ENCODE measurements at places on chromosomes 2 and 18.
A peak's percentile ranks its signal among the peaks of the same experiment; 100 is the strongest.

DNA sequence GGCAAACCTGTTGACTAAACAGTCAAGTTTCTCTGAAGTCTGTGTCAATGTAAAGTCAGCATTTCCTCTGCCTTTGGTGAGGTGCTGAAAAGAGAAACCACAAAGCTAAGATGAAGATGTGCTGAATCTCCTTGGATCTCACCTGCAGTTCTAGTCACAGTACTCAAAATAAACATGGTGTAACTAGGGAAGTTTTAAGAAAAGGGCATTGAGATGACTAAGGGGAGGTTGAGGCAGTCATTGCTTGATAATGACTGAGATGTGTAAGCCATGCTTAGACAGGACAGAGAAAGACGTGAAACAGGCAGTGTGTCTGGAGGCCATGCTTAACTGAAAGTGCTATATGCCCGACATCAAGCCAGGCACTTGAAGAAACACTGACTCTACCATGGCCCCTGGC is 1010.0 kb upstream of the CELF4 start:
- peak; percentile 10 for DNase-seq

DNA sequence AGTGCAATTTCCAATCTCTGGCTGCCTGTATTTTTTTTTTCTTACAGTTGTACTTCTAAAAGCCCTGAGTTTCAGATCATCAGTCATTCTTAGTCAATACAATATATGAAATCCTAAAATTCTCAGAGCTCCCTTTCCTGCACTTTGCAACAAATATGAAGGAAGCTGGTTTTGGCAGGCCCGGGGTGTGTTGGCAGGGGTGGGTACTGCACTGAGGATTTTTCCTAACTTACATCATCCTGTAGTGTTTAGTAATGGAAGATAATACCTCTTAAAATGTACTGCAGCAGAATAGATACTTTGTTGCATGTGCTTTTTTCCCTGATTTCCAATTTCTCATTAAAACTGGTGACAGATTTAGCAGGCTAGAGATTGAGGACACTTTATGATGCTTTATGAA is 374.6 kb downstream of the PTH2R start:
- no peak for DNase-seq

DNA sequence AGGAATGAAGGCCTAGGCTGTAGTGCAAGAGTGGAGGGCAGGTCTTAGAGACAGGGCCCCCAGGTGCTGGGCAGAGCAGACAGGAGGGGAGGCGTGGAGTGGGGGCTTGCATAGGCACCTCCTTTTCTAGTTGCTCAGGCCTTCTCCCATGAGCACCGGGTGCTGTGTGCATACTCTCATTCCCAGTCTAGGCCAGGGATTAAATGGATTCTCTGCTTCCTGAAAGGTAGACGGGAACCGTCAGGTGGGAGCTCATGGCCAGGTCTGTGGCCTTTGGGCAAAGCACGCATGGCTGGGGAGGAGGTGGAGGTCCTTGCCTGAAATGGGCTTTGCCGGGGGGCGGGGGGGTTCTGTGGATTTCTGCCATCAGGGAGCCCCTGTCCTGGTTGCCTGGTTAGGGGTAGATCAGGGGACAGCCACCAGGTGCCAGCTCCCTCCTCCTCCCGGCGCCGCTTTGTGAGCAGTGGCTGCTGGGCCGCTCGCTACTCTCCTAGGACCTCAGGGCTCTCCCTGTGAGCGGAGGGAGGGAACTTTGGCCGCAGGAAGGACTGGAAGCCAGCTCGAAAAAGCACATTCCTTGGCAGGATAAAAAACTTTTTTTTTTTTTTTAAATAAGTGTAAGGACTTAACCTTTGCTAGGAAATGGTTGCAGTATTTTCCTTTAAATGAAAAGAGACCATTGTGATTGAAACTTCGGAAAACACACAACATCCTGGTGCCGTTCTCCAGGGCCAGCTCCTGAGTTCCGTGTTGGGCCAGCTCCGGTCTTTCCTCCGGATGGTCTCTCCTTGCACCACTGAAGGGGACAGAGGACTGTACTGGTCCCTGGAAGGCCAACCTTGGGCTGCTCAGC is 82.8 kb upstream of the HAAO start:
- no peak for DNase-seq

DNA sequence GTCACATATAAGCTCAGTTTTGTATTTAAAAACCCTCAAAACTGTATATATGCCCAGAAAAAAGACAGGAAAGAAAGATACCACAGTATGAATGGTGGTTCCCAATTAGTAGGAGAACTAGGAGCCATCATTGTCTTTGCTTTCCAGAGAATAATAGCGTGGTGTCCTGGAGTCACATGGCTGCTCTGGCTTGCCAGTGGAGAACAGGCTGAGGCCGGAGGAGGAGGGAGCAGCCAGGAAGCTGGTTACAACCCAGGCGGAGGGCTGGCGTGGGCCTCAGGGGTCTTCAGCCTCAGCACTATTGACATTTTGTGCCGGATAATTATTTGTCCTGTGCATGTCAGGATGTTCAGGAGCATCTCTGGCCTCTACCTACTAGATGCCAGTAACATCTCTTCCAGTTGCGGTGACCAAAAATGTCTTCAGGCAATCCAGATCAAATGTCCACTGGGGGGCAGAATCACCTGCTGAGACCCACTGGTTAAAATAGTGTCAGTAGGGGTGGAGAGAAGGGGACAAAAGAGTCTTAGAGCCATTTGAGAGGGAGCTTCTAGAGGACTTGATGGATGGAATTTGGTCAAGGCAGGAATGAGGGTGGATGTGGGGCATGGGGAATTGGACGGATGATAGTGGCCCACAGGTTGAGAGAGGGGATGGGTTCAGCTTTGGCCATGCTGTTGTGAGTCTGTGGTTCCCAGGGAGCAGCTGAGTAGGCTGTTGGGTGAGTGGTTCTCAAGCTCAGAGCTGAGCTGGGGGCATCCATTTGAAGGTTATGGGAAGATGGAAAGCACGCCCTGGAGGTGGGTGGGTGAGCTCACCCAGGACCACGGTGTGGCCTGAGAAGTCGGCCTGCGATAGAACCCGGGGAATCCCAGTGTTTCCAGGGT is 144.9 kb downstream of the AGAP1 start:
- no peak for DNase-seq

DNA sequence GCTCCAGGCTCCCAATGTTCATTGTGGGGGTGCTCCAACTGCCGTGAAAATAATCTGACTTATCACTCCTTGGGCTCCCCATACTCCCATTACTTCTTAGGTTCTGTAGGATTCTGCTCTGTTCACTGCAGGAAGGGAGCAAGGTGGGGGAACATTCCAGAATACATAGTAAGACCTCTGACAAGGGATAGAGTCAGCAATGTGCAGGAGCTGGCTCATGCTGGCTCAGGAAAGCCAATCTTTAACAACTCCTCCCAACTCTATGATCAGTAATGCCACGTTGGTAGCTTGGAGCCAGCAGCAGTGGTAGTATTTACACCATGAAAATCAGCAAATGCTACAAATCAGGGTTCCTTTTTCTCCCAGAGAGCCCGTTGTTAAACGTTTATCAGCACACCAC is 44.4 kb downstream of the FECH start:
- no peak for DNase-seq

GRCh38 chr2:1947316-1947715 is 203.0 kb upstream of the PXDN start:
- no peak for DNase-seq

GRCh38 chr2:228847684-228848083 is 423.4 kb downstream of the PID1 start:
- no peak for DNase-seq

DNA sequence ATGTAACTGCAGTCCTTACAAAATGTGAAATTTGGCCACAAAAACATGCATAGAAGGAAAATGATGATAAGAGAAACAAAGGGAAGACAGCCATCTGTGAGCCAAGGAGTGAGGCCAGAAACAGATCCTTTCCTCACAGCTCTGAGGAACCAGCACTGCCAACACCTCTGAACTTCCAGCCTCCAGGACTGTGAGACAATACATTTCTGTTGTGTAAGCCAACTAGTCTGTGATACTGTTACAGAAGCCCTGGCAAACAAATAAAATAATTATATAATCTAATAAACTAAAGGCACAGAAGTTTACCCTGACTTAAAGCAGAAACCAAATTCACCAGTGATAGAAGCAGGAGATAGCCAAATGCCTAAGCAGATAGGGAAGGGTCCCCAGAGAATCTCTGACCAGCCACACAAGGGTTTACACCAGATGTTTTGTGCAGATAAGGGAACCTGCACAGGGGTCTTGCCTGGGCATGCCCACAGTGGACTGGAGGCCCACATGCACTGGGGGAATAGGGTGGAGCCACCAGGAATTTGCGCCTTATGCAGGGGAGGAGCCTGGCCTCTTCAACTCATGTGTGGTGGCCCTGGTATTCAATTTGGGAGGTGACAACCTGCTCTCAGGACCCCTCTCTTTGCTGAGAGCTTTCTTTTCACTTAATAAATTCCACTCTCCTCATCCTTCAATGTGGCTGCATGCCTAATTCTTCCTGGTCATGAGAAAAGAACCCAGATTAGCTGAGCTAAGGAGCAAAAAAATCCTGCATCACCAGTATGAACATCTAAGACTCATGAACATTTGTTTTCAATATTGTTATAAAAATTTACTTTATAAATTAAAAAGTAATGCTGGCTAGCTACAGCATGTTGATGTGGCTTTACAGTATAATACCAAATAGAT is 3.8 kb upstream of the GCC2 start:
- no peak for DNase-seq
